ENCODE measurements at places on chromosomes 1 and 21.

DNA sequence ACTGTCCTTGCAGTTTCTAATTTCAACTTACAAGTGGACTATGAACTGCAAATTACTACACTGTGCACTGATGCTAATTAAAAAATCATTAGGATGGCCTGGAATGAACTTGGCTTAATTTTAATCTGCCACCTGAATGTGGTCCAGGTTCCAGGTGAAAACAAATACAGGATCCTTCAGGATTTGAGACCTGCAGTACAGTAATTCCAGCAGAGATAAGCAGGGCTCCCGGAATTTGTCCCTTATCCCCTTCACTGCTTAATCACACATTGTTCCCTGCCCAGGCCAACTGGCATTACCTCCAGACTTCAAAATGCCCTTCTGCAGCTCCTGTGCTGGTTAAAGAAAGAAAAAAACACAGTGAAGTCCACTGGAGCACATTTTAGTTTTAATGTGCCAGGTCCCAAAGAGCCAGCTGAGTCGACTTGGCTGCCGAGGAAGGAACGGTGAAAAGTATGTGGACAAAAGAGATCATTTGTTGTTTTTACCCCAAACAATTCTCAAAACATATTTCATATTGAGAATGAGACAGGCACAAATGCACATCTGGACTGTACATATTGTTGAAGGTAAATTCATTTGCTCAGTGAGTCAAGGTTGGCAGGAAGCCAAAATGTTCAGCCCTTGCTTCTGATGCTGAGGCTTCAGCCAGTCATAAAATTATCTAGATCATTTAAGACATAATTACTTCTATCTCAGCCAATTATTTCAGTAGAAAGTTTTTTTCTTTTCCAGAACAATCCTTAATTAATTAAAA, 28.3 kb downstream of the DEGS1 start:
- DNase-seq: no peak

DNA sequence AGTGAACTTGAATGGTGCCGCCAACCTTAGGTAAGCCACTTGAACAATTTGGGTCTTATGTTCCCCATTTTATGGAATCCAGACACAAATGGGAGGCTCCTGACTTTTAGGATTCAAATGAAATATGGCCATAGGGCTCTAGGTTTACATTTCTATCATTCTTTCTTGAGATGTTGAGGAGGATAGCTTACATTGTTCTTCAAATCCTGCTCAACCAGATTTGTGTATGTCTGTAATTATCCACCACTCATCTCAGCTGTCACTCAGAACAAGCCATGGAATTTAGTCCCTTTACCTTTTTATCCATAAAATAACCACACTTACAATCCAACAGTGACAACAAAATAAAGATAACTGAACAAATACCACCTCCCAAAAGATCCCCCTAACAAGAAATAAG, 682.9 kb upstream of the PTBP2 start:
- no peak for DNase-seq

GRCh38 chr1:182387566-182387965, 4.0 kb downstream of the GLUL start:
- DNase-seq: no peak

GRCh38 chr1:210554382-210554781, 225.7 kb downstream of the HHAT start:
- DNase-seq: no peak

- no peak for DNase-seq
Measured at GRCh38 chr1:112460615-112461014, 48.1 kb upstream of the WNT2B start.

GRCh38 chr21:34595457-34595856, 19.5 kb downstream of the RCAN1 start:
- DNase-seq: no peak

DNA sequence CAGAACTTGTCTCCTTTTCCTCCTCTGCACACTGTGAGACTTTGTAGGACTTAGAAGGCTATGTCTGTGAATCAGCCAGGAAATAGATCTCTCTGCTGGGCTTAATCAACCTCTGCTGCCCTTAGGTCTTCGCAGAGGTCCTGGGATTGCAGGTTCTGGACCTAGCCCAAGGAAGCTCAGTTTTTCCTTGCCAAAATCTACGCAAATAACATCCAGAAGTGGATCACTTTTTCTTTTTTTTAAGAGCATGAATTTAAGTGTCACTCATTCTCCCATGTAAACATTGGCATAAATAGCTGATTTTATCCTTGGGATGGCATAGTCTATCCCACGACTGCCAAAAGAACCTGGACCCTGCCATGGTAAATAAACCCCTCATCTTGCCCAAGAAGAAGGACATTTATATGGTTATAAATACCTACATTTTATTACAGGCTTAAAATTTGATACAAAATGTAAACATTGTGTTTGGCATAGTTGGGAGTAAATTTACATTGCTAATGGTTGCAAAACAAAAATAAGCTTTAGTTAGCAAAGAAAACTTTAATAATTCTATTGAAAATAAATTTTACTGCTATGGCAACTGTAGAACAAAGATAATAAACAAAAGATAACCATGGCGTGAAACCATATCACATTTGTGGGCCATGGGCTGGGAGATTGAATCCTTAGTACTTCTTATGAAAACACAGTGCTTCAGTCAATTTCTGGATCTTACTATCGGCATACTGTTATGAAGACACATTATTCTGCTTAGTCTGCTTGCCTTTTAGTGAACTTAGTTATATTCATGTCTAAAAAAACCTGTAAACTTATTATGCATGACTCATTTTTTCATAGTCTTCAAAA, 24.5 kb upstream of the DISC1 start:
- no peak for DNase-seq

- no peak for DNase-seq
Measured at GRCh38 chr1:226355669-226356551, 46.9 kb upstream of the LIN9 start.

DNA sequence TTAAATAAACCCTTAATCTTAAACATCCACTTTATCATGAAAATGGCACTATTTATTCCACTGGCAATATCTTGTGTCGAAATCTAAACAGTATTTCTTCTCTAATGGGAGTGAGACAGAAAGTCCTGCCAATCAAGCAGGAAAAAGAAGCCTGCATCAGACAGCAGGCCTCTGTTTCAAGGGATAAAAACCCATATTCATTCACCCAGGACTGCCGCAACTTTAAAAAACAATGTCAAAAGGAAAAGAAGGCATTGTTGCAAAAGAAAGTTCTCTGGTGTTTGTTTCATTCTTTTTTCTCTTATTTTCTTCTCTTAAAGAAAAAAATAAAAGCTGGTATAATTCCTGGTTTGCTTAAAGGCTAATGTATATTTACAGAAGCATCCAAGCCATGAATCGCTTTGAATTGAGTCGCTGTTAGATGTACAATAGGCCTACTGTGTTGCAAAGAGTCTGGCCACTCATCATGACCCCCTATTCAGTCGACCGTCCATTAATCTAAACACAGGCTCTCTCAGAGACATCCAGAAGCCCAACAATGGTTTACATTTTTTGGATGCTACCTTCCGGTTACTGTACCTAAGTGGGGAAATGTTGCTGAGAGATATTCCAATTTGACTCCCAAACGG, 48.7 kb upstream of the ZC3H11B start:
- no peak for DNase-seq

GRCh38 chr1:6868660-6869380, 83.6 kb downstream of the CAMTA1 start:
- no peak for DNase-seq

GRCh38 chr1:67659229-67659628, 25.8 kb upstream of the GADD45A start:
- no peak for DNase-seq

DNA sequence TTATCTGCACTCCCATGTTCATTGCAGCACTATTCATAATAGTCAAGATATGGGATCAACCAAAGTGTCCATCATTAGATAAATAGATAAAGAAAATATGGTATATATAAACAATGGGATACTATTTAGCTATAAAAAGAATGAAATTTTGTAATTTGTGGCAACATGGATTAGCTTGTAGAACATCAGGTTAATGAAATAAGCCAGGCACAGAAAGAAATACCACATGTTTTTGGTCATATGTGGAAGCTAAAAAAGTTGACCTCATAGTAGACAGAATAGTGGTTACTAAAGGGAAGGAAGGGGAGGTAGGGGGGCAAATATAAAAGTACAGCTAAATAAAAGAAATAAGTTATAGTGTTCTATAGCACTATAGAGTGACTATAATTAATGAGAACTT, 68.5 kb downstream of the SCMH1 start:
- no peak for DNase-seq

DNA sequence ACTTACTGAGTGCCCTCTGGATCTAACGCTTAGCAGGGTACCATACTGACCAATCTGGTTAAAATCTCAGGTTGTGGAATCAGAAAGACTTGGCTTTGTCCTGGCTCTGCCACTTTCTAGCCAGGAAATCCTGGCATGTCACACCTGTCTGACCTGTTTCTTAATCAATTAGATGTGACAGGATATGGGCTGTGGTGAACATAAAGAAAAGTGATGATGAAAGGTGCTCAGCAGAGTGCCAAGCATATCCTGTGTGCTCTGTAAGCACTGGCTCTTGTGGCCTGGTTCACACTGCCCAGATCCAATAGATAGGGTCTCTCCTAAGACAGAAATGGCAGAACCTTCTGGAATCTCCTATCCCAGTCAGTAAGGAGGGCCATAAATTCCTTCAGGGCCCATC, 53.9 kb downstream of the PHC2 start:
- no peak for DNase-seq

DNA sequence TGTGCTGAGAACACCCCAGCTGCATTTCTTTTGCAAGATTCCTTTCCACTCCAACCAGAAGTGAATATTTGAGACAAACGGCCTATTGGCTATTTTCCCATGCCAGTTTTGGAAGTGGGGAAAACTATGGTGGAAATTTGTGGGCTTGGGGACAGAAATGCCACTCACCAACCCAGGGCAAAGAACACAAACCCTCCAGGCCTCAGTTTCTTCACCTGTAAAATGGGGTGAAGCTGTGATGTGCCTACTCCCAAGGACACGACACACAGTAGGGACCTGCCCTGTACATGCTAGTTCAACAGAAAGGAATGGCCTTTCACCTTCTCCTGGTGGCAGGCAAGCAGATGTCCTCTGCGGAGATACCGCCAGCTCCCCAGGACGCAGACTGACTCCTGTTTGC, 46.5 kb downstream of the SIM2 start:
- no peak for DNase-seq

DNA sequence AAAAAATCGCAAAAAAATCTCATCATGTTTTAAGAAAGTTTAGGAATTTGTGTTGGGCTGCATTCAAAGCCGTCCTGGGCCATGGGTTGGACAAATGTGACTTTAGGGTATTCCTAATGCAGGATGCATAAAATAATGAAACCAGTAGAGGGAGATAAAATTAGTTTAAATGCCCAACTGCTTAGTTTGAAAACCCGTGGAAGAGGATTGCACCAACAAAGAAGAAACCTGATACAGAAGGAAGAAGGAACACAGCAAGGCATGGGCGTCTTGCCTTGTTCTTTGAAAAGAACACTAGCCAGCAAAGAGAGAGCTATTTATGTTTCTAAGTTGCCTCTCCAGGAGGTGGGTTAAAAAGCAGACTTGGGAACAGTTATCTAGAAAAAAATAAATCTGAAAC, 37.9 kb downstream of the WDR3 start:
- DNase-seq: no peak

- DNase-seq: no peak
Measured at GRCh38 chr1:1364266-1364665, 5.9 kb upstream of the MXRA8 start.

DNA sequence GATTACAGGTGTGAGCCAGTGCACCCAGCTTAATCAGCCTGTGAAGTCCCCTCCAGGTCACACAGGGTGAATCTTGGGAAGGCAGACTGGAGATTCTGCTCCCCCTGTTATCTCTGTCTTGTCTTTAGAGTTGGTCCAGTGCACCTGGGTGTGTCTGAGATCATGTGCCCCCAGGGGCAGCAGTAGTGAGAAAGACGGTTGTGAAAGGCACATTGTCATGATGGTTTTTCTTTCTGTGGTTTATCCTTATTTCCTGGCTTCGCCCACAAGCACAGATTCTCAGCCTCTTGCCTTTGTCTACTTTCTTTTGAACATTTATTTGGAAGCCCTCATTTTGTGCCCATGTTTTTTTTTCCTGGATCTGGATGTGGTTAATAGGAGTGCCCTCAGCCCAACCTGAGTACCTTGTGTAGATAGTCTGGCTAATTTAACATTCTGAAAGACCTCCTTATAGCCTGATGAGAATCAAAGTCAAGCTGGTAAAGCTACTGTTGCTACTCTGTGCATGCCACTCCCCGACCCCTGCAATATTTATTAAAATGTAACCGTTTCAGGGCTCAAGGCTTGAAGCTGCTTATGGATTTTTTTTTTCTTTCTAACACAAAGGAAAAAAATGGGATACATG, 23.7 kb downstream of the UCK2 start:
- no peak for DNase-seq

DNA sequence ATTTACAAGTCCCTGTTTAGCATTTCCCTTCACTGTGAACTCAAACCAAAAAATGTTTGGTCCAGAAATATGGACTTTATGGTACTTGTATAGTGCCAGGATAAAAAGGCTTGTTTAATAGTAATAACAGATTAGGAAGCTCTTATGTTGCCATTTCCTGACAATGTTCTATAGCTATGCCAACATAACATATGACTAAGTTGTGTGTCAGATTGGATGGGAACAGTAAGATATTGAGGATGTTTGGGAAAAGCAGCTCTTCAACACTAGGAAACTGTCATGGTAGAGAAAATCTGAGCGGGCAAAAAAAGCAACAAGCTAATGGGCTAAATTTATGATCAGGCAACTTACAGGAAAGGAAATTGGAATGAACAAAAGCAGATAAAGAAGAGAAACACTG, 287.1 kb upstream of the ADGRL4 start:
- DNase-seq: no peak

- DNase-seq: no peak
Measured at GRCh38 chr1:246566813-246567645, 773 bp downstream of the CNST start.

DNA sequence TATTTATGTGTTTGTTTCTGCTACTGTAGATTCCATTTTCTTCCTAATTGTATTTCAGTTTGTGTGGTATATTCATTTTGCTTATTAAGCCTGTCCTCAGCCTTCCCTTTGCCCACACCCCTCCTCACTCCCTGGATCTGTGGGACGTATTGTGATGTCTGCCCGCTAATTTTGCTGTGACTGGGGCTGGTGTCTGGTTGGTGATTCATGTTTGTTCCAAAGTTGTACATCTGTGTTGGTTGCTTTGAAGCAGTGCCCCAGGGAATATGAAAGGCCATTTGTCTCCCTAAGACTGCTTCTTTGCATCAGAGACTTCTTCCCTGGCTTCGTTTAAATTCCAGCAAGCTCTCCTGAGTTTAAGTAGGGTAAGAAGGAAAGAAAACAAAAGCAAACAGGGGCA, 289.5 kb upstream of the SGIP1 start:
- no peak for DNase-seq

DNA sequence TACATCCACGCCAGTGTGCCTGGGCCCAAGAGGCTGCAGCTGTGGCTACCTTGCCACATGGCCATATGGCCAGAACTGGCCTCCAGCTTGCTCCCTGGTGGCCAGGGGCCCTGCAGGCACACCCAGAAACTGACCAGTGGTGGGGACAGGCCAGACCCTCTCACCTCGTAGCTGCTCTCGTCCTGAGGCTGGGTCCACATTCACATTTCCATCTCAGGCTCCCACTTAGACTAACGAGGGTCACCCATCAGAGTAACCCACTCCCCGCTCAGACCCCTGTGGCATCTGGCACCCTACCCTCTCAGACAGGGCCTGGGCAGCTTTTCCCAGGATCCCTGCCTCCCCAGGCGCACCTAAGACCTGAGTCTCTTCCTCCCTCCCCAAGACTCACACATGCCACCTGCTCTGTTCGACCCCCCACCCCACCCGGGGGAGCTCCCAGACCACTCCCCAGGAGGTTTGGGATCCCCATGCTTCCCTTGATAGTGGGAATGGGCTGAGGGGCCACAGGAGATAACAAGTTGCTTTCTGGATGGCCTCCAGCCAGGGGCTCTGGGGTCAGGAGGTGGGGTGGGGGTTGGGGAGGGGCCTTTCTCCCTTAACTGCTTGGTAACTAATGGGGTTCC, 21.3 kb upstream of the RNU1-4 start:
- peak; percentile 13 for DNase-seq

Measured in stimulated activated effector memory CD8-positive, alpha-beta T cell treated with anti-CD3 and anti-CD28 coated beads, Interleukin-12 subunit alpha, Interleukin-12 subunit beta, amount 100 ng/mL, for 72 hours (primary cell).